WERI-Rb-1 (cell line): ENCODE measurements at places on chromosomes 1 and 21.

GRCh38 chr21:19608101-19608621 lies 1204.6 kb upstream of the TMPRSS15 start:
- DNase-seq: no peak

DNA sequence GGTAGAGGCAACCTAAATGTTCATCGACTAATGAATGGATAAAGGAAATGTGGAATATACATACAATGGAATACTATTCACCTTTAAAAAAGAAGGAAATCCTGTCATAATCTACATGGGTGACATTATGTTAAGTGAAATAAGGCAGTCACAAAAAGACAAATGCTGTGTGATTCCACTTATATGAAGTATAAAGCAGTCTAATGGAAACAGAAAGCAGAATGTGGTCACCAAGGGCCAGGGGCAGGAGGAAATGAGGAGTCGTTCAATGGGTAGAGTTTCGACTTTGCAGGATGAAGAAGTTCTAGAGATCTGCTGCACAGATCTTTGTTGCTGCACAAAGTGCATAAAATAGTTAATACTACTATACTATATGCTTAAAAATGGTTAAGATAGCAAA lies 7.8 kb downstream of the DIPK1A start:
- no peak for DNase-seq

- DNase-seq: peak; percentile 75
Observed at GRCh38 chr1:180168786-180169639, 14.3 kb downstream of the QSOX1 start.

- no peak for DNase-seq
Observed at GRCh38 chr21:43325968-43326715, 100.8 kb downstream of the SIK1 start.

GRCh38 chr1:69256036-69256435 lies 311.7 kb upstream of the LRRC7 start:
- DNase-seq: no peak

DNA sequence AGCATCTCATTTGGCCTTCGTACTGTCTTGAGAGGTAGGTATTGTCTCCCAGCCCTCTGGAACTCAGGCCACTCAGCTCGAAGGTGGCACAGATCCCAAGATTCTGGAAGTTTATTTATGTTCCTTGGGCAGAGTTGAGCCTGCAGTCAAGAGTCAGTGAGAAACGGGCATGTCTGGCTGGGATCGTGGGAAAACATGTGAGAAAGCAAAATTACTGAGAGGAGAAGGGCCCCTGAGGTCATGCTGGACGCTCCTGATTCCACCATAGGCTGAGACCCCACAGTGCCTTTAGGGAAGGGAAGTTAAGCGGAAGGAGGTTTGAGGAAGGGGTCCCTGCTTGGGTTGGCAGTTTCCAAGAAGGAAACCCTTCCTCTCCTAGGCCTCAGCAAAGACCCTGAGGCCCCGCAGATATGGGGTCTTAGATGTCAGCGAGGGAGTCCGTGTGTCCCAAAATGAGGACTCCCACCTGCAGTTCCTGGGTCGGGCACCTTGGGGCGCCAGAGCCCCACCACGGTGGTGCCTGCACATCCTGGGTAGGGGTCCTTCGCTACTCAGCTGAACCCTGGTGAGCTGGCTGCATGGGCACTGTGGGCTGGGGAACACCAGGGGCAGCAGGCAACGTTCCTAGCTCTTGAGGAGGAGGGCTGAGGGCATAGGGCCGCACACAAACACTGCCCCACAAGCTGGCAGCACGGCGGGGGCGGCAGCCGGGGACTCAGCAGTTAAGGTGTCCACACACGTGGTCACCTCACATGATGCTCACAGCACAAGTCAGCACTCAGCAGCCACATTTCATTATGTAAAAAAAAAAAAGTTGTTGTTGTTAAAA lies 12.3 kb upstream of the SEMA4A start:
- peak; percentile 83 for DNase-seq

- DNase-seq: peak; percentile 51
Observed at GRCh38 chr1:206960676-206961386, 9.4 kb downstream of the FCAMR start.

DNA sequence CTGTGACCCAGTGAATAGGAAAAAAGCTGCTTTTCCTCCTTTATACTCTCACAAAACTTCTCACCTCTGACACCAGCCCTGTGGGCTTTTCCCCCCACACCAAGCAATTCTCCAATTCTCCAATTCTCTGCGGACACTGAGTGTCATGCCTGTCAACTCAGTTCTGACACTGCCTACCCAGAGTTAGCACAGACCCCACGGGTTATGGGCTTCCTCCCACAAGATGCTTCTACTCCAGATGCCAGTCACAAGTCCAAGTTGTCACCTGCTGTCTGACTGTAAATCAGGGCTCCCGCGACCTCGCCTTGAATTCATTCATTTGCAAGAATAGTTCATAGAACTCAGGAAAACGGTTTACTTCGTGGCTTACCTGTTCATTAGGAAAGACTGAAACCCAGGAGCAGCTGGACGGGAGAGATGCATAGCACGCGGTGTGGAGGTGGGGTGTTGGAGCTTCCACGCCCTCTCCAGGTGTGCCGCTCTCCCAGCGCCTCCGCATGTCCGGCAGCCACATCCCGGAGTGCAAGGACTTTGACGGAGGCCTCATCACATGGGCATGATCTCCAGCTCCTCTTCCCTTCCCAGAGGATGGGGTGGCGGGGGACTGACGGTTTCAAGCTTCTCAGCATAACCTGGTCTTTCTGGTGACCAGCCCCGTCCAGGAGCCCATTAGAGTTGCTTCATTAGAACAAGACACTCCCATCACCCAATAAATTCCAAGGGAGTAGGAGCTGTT lies 154.7 kb downstream of the PGBD5 start:
- DNase-seq: no peak
